Amygdala (tissue), 56 donors: ENCODE measurements at places on chromosomes 4 and X.

GRCh38 chr4:87654487-87655044 is 4.5 kb downstream of the DMP1 start:
- no peak for DNase-seq

DNA sequence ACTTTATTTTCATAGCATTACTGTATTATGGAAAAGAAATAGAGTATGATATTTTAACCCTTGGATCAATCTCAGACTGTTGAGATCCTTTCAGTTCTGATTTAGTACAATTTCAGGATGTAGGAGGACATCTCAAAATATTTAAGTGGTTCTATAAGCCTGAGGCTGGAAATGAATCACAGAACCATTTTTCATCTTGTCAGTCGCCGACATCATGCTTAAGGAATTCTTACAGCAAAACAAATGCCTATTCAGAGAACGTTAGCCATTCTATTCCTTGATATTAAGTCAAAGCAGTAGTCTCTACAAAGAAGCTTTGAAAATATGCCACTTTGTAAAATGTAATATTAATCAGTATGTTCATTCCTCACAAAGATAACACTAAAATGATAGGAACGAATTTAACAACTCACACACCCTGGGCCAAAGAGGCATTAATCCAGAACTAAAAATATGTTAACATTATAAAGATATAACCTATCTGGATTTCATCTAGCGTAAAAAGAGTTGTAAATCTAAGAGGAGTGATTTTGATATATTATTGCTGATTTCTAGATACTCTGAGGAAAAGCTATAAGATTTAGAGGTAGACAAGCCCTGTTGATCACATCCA is 152.0 kb downstream of the GASK1B start:
- DNase-seq: no peak

DNA sequence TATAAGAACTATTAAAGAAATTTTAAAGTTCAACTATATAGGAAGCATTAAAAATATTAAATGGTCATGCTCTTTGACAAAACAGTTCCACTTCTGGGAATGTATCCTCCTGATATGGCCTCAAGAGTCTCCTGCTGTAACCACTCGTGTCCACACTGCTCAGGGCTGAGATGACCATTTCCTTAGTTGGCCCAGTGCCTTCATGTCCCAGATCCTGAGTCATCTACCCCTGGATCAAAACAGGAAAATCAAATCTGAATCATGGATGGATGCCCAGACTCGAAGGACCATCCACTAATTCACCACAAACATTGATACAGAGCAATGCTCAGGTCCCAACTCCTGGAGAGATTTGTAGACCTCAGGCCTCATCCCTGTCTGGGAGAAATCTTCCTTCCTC is 44.7 kb downstream of the GPRASP3 start:
- no peak for DNase-seq

DNA sequence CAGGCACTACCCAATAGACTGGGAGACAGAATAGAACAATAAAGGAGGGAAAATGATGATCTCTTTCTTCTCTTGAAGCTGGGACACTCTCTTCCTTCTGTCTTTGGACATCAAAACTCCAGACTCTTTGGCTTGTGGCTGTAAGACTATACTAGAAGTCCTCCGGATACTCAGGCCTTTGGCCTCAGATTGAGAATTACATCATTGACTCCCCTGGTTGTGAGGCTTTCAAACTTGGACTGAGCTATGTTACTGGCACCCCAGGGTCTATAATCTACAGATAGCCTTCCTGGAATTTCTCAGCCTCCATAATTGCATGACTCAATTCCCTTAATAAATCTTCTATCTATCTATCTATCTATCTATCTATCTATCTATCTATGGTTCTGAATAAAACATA is 294.2 kb upstream of the CT83 start:
- no peak for DNase-seq

DNA sequence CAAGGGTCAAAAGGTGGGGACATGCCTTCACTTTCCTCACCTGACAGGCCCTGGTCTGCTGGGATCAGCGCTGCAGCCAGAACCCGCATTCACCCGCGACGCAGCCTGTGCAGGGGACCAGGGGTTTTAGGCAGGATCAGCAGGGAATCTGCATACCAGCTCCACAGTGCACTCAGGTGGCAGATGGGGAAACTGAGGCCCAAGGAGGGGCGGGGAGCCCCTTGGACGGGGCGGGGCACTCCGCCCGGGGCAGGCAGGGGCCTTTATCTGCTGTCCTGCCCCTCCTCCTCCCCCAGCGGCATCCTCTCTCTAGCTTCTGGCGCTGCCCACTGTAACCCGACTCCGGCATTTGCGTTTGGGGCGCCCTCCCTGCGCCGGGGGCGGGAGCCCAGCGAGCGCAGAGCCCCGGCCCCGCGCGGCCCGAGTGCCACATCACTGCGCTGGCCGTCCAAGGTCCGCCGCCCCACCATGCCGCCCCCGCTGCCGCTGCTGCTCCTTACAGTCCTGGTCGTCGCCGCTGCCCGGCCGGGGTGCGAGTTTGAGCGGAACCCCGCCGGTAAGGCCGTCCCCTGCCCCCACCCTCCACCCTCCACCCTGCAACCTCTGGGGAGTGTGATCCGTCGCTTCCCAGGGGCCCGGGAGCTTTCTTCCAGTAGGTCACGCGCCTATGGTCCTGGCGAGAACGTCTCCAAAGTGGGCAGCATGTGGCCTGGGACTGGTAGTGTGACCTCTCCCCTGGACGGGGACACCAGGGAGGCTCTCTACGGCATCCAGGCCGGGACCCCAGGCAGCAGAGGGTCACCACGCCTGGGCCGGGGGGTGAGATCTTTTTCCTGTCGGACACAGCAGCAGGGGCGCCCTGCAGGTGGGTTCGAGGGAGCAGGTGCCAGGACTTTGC is at the start of gene CPZ:
CPZ (plus strand) TSS at position 400 of the 898 bp plus-strand sequence; CDS start at position 469, 69 bp downstream.
- no peak for DNase-seq

- DNase-seq: no peak
Measured at GRCh38 chr4:84379917-84380641, 119.0 kb downstream of the NKX6-1 start.

- no peak for DNase-seq
Measured at GRCh38 chrX:74902806-74903205, 22.4 kb downstream of the NEXMIF start.
